ENCODE measurements at places on chromosomes 7 and 10. TPM values are rescaled to one million over a fixed set of nuclear protein-coding genes. Genes with fewer than 3 reads are reported as not detected.
A peak's percentile ranks its signal among the peaks of the same experiment; 100 is the strongest.

GRCh38 chr10:103678178-103678526, 177.2 kb downstream of the SH3PXD2A start:
- DNase-seq = peak; percentile 90

DNA sequence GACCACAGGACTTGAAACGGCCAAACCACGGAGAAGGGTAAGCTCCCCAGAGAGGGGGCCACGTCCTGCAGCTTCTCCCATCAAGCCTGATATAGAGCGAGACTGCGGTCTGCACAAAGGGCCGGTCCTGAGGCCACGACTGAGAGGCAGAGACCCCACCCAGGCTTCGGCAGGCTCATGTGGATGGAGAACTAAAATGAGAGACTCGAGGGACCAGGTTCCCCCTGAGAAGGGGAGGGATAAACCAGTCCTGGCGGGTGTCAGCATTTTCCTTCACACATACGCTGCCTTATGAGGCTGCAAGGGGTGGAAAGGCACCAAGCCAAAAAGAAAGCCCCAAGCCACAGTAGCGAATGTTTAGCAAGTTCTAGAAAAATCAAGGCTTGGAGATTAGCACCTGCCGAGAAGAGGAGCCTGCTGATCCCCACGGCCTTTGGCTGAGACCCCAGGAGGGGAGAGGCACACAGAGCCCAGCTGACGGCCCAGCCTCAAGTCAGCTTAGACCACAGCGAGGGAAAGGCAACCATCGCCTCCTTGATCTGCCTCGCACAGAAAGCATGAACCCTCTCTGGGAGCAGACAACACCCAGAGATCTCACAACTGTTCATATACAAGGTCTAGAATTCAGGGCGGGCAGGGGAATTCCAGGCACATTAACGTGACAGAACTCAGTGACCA, 92.6 kb upstream of the RNF32 start:
- no peak for DNase-seq

- DNase-seq = no peak
Observed at GRCh38 chr10:118405928-118406327, 63.8 kb upstream of the FAM204A start.

DNA sequence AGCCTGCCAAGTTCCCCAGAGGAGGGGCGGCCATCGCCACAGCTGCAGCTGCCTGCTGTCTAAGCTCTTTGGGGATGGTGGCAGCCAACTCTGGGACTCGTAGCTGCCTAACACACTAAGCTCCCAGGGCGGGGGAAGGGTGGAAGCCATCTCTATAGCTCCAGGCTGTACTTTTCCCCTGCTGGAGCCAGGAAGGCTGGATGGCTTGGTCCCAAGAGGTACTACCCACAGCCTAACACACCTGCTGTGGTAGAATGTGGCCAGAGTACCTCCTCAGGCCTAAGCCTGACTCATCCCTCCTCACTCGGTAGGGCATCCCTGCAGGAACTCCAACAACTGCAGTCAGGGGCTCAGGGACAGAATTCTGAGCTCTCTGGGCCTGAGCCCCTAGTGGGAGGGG, 151.7 kb upstream of the TAC1 start:
- DNase-seq = no peak

- DNase-seq = no peak
Observed at GRCh38 chr7:149865437-149865836, 8.3 kb upstream of the ATP6V0E2 start.

The PNLIPRP2 gene
- polyA plus RNA-seq = not detected

GRCh38 chr10:31896968-31897384, 31.7 kb downstream of the ARHGAP12 start:
- DNase-seq = no peak

GRCh38 chr7:102395873-102396709, at the start of gene PRKRIP1:
TSS of gene PRKRIP1 (plus strand) at chr7:102396363. CDS start at chr7:102396412, 49 bp downstream.
- peak; percentile 90 for DNase-seq

DNA sequence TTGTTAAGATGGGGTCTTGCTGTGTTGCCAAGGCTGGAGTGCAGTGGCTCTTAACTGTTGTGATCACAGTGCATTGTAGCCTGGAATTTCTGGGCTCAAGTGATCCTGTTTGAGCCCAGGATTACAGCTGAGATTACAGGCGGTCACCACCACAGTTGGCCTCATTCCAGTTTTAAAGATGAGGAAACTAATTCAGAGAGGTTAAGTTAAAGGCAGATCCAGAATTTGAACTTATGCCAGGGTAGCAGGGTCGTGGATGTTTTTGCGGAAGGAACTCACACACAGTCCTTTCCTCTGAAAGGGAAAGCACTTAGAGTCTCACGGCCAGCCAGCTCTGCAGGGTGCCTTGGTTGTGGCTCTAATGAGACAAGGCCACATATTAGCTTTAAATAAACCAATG, 84.7 kb downstream of the MMRN2 start:
- DNase-seq = no peak
